T-cell (primary cell): ENCODE measurements at places on chromosomes 4 and X.

DNA sequence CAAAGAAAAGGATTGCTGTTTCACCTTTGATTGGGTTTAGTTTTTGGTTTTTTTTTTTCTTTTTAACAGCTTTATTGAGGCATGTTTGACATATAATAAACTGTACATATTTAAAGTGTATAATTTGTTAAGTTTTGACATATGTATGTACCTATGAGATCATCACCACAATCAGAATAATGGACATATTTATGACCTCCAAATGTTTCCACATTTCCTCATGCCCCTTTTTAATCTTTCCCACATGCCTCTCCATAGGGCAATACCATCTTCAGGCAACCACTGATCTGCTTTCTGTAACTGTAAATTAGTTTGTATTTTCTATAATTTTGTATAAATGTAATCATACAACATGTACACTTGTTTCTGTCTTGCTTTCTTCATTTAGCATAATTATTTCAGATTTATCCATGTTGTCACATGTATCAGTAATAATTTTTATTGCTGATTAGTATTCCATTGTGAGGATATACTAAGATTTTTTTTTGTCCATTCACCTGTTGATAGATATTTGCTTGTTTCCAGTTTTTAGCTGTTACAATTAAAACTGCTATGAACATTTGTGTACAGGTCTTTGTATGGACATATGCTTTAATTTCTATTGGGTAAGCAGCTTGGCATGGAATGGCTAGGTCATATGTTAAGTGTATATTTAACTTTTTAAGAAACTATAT is 33.5 kb downstream of the PTPN13 start:
- DNase-seq: no peak

- no peak for DNase-seq
These were observed 18.2 kb downstream of the RAI2 start for GRCh38 chrX:17842769-17843525.

- DNase-seq: no peak
These were observed 1567.9 kb downstream of the ARAP2 start for GRCh38 chr4:34676400-34676799.

DNA sequence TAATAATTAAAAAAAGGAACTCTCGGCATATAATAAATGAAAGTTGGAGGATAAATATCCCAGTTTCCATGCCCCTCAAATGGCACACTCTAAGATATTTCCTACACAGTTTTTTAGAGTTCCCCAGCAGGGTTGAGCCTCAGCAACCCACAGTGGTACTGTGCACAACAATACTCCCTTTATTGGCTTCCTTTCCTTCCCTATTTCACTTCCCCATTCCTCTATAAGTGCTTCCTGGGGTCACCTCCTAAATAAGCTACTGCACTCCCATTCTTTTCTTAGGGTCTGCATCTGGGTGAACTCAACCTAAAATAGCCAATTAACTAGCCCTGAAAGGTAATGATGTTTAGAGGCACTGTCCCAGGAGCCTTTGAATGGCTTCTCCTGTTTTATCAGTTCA is 76.4 kb upstream of the NHS start:
- DNase-seq: no peak

- DNase-seq: no peak
These were observed 31.0 kb upstream of the CCNG2 start for GRCh38 chr4:77125961-77126360.

DNA sequence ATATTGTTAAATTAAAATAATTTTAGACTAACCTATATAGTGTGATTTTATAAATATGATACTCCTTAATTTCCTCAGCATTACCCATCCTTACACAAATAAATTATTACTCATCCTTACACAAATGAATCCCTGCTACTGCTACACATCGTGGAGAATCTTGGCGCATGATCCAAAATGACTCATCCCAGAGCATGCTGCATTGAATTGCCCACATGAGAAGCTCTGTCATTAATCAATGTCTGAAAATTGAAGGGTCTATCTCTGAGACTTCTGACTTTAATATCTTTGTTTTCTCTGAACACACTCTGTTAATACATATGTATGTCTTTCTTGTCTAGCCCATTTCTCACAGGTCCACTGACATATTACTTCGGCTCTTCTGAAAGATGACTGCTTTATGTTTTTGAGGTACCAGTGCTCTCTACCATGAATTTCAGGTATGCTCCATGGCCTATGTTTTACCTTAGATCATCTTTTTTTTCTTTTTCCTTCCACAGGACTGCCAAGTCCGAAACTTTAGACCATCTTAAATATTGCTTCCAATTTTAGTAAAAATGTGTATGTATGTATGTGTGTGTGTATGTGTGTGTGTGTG is 15.7 kb upstream of the DUSP21 start:
- DNase-seq: no peak

- DNase-seq: no peak
These were observed at the start of gene USP51 for GRCh38 chrX:55489314-55490009. TSS of gene USP51 (minus strand) at chrX:55489848. CDS start at chrX:55488939, 909 bp downstream.

- no peak for DNase-seq
These were observed 5.3 kb downstream of the EMD start for GRCh38 chrX:154384284-154384892.

DNA sequence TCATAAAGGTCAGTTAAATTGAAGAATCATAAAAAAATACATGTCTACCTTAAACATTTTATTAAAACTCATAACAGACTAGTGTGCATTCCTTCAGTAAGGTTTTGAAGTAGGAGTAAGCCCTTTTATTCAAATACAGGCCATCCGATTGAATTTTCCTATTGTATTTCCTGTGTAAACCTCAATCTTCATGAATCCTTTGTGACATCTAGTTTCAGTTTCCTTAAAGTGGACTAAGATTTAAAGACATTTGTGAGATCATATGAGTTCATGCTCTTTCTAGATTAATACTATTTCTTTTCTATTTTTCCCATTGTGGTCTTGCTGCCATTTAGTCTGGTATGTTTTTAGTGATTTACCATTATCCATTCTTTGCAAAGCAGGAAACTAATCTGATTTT is 644.7 kb upstream of the BOD1L1 start:
- no peak for DNase-seq
